Stimulated activated CD4-positive, alpha-beta T cell treated with anti-CD3 and anti-CD28 coated beads, TNF-alpha, amount 100 ng/mL, for 24 hours (primary cell): ENCODE measurements at places on chromosomes 12 and 14.

DNA sequence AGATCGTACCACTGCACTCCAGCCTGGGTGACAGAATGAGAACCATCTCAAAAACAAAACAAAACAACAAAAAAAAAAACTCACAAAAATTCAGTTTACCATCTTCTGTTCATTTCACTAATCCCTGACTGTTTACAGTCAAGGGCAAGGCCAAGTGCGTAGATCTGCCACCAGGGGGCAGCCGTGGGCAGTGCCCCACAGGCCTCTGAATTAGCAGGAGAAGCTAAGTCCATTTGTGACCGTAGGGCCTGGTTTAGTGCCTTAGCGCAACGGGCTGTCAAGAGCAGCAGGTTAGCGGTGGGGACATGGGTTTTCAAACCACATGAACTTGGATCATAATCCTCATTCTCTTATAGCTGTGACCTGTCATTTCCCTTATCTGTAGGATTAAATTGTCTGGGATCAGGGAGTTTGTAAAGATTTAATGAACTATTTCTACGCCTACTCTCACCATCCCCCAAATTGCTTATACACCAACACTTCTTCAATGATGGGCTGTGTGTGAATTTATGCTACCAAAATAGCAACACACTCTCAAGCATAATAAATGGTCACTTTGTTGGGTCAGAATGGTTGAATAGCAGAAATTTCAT is 49.0 kb downstream of the KCTD10 start:
- peak; percentile 36 for DNase-seq

DNA sequence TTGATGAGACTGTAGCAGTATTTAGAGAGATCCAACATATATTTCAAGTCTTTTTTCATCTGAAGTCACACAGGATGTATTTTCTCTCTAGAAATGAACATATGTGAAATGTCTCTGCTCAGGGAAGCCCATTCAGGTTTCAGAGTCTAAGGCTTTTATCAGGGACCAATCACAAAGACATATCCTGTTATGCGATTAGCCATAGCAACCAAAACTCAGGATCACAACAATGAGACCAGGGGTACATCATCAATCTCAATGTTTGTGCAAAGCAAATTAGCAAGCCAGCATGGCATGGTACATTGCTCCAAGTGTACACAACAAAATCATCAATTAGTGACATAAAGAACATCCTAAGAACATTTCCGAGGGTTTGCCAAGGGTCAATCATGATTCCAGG is 99.2 kb upstream of the AMN1 start:
- DNase-seq: no peak

- no peak for DNase-seq
Observed at GRCh38 chr14:56608689-56609088, 29.1 kb downstream of the TMEM260 start.

DNA sequence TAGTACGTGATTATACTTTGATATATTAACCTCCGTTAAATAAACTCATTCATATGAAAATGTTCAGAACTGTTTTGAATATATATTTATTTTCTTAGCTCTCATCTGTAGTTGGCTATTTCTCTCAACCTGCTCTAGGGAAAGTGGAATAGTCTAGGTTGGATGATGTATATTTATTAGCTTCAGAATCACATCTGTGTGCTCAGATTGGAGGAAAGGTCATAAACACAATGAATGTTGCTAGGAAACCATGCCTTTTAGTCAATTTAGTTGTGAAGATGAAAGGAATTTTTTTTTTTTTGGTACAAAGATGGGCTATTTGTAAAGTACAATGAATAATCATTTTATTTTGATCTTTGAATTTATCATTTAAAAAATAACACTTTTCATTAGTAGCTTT is 439.1 kb downstream of the FOXG1 start:
- no peak for DNase-seq

- peak; percentile 6 for DNase-seq
Observed at GRCh38 chr12:53695152-53696145, 19.6 kb upstream of the ATP5MC2 start.

DNA sequence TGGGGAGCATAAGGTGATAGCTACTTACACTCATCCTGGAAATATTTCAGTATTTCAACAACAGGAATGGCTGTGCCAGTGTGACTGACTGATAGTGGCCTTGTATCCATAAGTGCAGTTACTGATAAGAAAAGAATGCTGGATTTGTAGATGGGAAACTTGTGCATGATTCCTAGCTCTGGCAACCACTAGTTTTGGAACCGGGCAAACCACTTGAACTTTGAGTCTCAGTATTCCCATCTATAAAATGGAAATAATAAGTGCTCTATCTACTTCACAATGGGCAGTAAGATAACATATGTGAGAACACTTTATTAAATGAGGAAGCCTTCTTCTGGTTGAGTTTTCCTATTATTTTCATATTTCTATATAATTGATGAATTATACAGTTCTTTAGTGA is 77.2 kb downstream of the TPH2 start:
- DNase-seq: no peak

DNA sequence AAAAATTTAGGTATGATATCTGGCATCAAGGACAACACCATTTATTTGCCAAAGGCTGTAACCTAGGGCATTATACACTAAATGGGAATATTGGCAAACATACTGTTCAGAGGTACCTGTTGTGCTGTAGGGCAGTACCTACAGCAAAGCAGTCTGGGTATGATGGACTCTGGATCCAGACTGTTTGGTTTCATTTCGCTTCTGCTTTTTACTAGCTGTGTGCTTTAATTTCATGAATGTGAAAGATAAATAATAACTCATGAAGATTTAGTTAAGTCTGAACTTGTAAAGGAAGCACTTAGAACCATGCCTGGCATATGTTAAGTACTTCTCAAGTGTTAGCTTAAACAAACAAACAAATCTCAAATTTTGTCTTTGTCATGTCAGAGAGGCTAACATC is 17.7 kb upstream of the SLC38A2 start:
- no peak for DNase-seq

DNA sequence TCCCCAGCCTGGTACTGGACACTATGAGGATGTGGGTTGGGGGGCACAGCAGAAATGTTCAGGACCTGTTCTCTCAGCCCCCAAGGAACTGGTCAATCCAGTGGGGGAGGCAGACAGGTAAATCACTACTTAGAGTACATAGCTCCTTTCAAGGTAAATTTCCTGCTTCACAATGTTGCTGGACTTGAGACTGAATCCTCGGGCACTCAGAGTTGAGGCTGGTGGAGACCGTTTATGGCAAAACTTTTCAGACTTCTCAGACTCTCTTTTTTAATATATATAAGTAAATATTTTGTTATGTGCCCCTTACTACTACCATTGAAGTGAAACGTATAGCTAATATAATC is 483 bp upstream of the SERPINA10 start:
- no peak for DNase-seq

DNA sequence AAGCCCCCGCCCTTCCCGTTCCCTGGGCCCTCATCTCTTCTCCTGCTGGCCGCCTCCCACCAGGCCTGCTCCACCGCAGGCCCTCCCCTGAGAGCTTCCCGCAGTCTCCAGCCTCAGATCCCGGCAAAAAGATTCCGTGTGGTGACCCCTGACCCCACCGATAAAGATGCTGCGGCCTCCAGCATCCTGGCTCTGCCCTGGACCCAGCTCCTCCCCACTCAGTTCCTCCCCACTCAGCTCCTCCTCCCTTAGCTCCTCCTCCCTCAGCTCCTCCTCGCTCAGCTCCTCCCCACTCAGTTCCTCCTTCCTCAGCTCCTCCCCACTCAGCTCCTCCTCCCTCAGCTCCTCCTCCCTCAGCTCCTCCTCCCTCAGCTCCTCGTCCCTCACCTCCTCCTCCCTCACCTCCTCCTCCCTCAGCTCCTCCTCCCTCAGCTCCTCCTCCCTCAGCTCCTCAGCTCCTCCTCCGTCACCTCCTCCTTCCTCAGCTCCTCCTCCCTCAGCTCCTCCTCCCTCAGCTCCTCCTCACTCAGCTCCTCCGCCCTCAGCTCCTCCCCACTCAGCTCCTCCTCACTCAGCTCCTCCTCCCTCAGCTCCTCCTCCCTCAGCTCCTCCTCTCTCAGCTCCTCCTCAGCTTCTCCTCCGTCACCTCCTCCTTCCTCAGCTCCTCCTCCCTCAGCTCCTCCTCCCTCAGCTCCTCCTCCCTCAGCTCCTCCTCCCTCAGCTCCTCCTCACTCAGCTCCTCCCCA is 17.0 kb downstream of the NOC4L start:
- no peak for DNase-seq

DNA sequence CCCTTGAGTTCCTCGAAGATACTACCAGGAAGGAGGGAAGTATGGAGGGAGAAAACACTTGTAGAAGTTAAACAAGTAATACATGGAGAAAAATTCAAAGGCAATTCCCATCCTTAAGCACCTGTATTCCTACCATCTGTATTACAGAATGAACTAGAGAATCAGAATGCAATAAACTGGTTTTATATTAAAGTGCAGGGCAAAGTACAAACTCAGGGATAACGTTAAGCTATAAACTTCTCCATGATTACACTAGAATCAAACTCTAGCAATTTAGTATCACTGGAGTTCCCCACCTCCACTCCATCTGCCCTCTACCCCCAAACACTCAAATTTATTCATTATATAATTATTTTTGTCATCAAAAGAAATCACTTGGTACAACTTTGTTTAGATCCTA is 13.1 kb downstream of the PAWR start:
- DNase-seq: no peak

- no peak for DNase-seq
Observed at GRCh38 chr14:22255017-22255950, 333.7 kb downstream of the DAD1 start.

DNA sequence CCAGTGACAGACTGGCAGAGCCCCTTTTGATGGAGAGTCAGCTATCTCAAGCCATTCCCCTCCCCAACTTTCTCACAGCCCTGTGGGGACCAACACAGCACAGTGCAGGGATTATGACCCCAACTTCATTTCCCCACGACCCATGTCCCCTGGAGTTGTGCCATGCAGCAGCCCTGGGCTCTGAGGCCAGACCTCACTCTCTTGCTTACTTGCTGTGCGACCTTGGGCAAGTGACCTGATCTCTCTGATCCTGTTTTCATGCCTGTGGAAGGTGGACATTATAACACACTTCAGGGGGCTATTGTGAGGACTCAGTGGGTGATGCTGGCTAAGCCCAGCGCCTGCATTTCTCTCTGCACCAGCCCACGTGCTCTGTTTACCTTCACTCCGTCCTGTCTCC is 14.1 kb downstream of the OTUB2 start:
- DNase-seq: no peak

DNA sequence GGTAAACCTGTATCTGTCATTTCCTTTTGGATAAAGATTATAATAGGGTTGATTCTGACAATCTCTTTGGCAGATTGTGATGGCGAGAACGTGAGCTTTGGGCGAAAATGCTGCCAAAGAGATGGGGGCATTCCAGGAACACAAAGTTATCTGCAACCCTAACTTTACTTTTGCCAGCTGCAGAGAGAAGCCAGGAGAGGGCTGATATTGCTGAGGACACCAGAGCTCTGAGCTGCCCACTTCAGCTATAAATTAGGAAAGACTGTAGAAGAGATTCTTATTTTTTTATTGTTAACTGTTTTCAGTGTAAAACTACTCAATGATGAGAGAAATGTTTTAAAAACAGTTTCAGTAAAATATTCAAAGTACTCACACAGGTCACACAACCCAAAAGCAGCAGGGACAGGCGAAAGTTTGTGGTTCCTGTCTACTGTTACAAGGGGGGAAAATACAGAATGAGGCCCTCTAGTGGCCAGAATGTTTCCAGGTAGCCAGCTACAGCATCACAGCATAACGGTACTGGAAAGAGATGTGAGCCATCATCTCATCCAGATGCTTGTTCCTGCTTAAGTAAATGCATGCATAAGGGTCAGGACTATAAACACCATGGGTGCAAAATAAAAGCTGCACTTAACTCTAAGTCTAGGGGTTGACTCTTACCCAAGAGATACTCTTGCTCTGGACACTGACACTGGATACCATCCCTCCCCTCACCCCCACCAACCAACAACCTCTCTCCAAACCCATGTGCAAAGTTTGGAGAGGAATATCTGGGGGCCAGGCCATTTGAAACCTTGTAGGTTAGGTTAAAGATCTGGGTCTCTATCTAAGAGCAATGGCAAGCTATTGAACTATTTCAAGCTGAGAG is 498.4 kb downstream of the RMST start:
- no peak for DNase-seq

DNA sequence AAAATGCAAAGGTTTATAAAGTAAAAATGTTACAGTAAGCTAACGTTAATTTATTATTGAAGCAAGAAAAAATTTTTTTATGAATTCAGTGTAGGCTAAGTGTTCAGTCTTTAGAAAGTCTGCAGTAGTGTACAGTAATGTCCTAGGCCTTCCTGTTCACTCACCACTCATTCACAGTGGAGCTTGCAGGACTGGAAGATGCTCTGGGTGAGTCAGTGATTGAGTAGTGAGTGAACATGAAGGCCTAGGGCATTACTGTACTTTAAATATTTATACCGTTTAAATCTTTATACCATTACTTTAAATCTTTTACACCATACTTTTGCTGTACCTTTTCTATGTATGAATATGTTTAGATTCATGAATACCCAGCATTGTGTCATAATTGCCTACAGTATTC is 120.3 kb upstream of the SLC38A4 start:
- DNase-seq: no peak

DNA sequence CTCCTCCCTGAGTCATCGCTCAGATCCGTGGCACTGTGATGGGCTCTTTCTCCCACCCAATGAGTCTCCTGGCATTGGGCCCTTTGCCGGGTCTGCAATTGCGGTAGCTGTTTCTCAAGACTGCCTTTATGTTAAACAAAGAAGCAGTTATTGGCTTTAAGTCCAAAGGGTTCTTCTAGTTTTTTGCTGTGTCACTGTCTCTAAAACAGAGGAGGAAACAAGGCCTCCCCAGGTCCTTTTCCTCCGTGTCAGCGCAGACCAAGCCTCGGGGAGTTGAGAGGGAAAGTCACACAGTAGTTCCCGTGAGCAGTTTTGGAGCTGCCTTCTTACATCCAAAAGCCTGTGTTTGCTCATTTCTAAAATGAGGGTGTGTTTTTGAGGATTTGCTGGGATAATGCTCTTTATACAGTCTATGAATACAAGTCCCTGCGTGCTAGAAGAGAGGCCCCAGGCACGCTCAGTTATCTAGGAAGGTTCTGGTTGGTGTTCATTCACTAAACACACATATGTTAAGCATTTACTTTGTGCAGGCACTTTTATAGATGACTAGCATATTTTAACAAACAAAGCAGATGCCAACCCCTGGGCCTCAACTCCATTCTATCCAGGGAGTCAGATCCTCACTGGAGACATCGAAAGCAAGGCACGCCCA is 126.0 kb upstream of the PZP start:
- no peak for DNase-seq

- DNase-seq: no peak
Observed at GRCh38 chr12:12166751-12167150, 96.0 kb downstream of the BCL2L14 start.

GRCh38 chr12:49985981-49986380 is 13.2 kb downstream of the AQP6 start:
- no peak for DNase-seq

GRCh38 chr14:101781240-101782061 is 19.9 kb downstream of the PPP2R5C start:
- peak; percentile 32 for DNase-seq

DNA sequence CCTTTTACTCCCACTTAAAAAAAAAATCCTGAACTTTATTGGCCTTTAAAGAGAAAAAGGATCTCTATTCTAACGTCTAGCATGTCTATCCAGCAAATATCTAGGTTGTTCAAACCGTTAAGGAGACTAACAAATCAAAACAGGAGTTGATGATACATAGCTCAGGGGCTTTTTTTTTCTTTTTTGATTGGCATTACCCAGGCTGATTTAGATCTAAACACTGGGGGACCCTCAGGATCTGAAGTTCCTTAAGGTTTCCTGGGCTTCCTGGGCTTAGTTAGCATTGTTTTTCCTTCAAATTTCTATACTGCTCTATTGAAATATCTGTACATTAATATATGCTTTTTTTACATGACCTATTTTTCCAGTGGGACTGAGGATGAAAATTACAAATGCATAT is 42.3 kb downstream of the EFCAB11 start:
- no peak for DNase-seq
